ENCODE measurements at places on chromosomes 5 and 9. TPM values are rescaled to one million over a fixed set of nuclear protein-coding genes. Genes with fewer than 3 reads are reported as not detected.

RAB24 gene
- 40.3 TPM for total RNA-seq

C1QTNF2 gene
- total RNA-seq, result 0.04 TPM

CCDC192 gene
- total RNA-seq, result not detected

MAMDC2 gene
- total RNA-seq, result not detected

- no peak for DNase-seq
Observed at GRCh38 chr5:102760815-102761214, 5.7 kb downstream of the PAM start.

GRCh38 chr9:98351370-98351769 is 95.9 kb upstream of the TBC1D2 start:
- DNase-seq, result no peak

- peak; percentile 7 for DNase-seq
Observed at GRCh38 chr9:73714294-73714693, 562.6 kb downstream of the ANXA1 start.

DNA sequence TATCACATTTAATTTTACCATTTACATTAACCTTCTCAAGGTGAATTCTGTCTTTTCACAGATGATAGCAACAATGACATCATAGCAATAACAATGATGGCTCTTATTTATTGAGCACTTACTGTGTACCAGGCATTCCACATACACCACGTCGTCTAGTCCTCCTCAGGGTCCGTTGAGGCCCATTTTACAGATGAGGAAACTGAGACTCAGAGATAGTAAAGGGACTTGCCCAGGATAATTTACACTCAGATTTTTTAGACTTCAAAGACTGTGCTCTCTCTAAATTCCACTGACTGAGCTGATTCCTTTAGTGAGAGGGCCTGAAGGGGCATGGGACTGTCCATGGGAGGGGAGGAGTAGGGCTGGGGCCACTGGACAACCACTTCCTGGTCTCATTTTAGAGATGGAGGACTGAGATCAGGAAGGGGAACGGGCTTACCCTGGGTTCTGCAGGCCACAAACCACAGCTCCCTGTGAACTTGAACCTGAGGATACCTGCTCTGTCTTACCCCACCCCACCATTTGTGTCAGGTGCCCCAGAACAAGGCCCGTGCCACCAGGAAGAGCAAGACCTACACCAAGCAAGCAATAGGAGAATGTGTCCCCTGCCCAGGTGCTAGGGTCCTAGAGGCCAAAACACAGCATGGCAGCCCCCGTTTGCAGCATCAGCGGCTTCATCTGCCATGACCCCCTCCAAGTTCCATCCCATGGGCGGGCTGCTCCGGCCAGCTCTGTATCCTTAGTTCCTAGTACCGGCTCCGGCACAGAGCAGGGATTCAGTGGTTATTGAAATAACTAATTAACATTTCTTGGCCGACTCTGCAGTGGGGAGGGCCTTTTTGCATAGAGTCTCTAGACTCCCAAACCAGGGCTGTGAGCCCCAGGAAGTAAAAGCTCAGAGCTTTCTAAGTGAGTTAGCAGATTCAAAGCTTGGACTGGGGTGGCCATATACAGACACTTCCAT is 96.6 kb downstream of the RGS3 start:
- DNase-seq, result no peak

GRCh38 chr5:171633776-171634470 is 151.7 kb upstream of the SMIM23 start:
- no peak for DNase-seq

GRCh38 chr5:17302106-17302505 is 84.7 kb downstream of the BASP1 start:
- peak; percentile 88 for DNase-seq

DNA sequence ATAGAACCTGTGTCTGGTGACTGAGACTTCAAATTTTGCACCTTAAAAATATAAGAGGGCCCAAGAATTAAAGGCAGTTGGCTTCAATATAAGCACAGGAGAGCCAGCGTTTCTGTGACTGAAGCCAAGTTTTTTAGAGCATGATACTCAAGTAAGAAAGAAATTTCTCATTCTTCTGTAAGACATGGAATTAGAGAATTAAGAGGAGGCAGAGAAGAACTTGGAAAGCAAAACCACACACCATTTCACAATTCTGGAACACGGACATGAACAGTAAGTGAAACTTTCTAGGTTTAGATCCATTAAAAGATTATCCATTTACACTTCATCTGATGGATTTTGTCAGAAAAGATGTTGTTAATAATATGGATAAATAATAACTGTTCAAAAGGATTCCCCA is 8.9 kb upstream of the AGXT2 start:
- DNase-seq, result no peak

- peak; percentile 86 for DNase-seq
Observed at GRCh38 chr9:127721391-127721821, 5.5 kb downstream of the TTC16 start.

DNA sequence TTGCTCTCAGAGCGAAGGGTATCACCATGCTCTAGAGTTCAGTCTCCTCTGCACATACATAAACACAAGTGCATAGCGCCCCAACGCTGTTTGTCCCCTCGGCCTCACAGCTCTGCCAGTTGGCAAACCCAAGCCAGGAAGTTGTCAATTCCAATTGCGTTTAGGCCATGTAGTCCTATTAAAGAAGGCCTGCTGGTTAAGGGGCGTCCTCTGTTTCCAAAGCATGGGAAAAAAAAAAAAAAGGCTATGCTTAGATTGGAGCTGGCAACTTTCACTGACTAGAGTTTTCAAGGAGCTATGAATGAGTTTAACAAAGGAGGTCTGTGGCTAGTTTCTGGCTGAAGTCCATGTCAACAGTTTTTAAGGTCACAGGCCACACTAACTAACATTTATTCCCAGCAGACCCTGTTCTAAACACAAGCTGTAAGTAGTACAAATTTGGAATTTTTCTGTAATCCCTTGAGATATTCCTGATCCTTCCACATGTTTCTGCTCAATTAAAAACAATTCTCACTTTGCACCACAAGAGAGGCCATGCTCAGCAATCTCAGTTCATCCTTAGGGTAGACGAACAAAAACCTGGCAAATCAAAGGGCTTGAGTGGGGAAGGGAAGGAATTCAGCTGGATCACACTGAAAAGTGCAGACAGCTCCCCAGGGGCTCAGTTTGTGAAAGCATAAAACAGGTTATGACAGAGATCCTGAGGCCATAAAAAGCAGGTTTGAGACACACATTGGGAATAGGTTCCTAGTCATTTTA is 187.7 kb downstream of the DENND1A start:
- no peak for DNase-seq

- peak; percentile 78 for DNase-seq
Observed at GRCh38 chr9:133184971-133185370, 21.3 kb upstream of the GBGT1 start.

DNA sequence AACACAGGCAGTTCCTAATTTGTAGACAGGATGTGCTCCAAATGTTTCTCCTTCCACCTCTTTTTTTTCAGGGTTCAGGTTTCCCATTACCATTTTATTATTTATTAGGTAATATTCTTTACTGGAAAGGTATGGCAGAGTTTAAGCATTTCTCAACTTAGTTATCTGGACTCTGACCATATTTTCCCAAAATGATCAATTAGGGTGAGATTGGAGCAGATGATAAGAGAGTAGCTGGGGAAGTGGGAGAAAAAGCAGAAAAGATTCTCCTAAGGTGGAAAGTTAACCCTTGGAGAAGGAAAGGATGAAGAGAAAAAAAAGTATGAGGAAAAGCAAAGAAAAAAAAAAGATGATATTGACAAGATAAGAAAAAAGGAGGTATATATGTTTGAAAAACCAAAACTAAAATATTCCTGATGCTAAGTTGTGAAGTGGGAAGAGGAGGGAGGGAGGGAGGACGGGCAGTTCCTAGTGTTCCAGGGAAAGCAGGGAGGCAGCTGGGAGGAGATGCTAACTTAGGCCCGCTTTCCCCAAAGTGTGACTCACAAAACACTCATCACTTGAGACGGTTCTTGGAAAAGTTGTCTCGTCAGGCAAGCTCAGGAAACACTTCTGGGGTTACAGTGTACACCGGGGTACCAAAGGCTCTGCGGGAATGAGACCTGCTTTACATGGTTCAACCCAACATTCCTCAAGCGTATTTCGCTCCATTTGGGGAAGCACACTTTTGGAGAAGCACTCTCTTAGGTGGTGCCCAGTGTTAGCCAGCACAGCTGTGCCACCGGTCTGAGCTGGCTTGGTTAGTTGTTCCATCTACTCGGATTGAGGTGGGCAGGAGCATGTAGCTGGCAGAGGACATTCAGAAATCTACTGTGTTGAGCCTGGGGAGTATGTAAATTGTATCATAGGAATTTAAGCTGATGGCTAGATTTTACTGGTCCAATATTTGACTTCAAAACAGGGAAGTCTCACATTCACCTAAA is 35.1 kb downstream of the B4GALT1 start:
- peak; percentile 68 for DNase-seq
